Activated CD8-positive, alpha-beta T cell treated with anti-CD3 and anti-CD28 coated beads, Interleukin-2, amount 10 ng/mL, durations not matched to agents 7 days and 5 days (primary cell): ENCODE measurements at places on chromosomes 1 and 21. TPM values are rescaled to one million over a fixed set of nuclear protein-coding genes. Genes with fewer than 3 reads are reported as not detected.

The TAS1R3 gene
- 0.78 TPM for total RNA-seq

The LCA5L gene
- total RNA-seq = not detected

The ZNF436 gene
- total RNA-seq = 5.0 TPM

The TXLNA gene
- total RNA-seq = 79.8 TPM

The BEND5 gene
- 6.7 TPM for total RNA-seq

The AMY1A gene
- total RNA-seq = not detected

DNA sequence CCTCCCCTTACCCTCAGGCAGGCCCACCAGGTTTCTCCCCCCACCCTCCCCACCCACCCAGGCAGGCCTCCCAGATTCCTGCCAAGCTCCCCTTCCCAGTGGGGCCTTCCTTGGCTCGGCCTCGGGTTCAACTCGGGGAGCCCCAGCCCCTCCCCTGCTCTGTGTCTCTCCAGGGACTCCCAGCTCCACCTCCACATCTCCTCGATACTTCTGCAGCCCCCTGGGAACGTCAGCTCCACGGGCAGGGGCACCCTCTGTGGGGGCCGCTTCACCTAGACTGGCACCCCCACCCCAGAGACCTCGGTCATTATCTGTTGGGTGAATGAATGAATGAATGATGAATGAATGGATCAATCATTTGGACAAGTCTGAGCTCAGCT lies 775 bp downstream of the MMEL1 start:
- H3K27me3 ChIP-seq = peaks cover 26% of the 10 kb centered on the region
- no peaks in the 10 kb centered on the region for H3K4me1 ChIP-seq
- peaks cover 4% of the 10 kb centered on the region for H3K36me3 ChIP-seq

GRCh38 chr1:232951180-232951579 lies 769 bp downstream of the NTPCR start:
- H3K36me3 ChIP-seq = peaks cover 12% of the 10 kb centered on the region
- DNase-seq = peak; percentile 48
- H3K4me1 ChIP-seq = peaks cover 37% of the 10 kb centered on the region
- no peaks in the 10 kb centered on the region for H3K27me3 ChIP-seq
- H3K27ac ChIP-seq = peak overlapping the region; percentile 94

DNA sequence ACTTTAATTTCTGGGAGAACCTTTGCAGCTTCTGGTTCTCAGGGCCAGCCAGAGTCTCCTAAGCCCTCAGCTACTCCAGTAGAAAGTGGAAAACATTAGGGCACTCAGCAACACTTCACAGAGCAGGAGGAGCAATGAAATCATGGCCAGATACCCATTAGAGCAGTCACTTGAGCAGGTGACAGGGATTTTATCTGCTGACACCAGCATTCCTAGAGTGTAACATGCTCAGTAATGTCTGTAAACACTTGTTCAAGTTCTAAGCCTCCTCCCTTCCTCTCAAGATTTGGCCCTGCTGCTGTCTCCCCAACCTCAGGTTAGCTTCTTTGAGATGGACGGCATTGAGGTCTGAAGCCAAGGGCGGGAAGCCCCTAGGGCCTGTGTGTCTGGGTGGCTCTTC lies 218.0 kb downstream of the GRIK3 start:
- no peaks in the 10 kb centered on the region for H3K27me3 ChIP-seq
- no peak overlapping the region for H3K4me3 ChIP-seq
- H3K27ac ChIP-seq = no peak overlapping the region
- no peaks in the 10 kb centered on the region for H3K36me3 ChIP-seq
- no peak for DNase-seq
- H3K4me1 ChIP-seq = no peaks in the 10 kb centered on the region

DNA sequence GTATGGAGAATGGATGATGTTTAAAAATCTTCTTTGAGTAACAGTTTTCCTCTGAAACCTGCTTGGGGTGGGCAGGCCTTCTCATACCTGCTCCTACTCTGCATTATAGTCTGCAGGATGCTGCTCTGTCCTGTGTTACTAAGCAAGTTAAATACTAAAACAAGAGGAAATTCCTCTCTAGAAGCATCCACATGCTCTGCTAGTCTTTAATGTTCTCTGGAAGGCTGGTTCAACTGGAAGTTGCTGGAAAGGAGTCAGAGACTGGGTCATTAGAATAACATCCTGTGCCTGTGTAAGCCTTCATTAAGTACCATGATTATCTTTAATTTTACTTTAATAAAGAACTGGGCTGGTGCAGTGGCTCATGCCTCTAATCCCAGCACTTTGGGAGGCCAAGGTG lies 5.8 kb downstream of the SELP start:
- no peak for DNase-seq
- H3K4me3 ChIP-seq = no peak overlapping the region
- peaks cover 49% of the 10 kb centered on the region for H3K4me1 ChIP-seq
- no peaks in the 10 kb centered on the region for H3K27me3 ChIP-seq
- peaks cover 3% of the 10 kb centered on the region for H3K36me3 ChIP-seq

GRCh38 chr1:172382406-172382805 lies 38.1 kb upstream of the C1orf105 start:
- DNase-seq = no peak
- H3K36me3 ChIP-seq = peaks cover 2% of the 10 kb centered on the region
- H3K27ac ChIP-seq = no peak overlapping the region
- H3K27me3 ChIP-seq = no peaks in the 10 kb centered on the region
- no peak overlapping the region for H3K4me3 ChIP-seq
- peaks cover 28% of the 10 kb centered on the region for H3K4me1 ChIP-seq

GRCh38 chr1:101265684-101266083 lies 28.9 kb downstream of the S1PR1 start:
- peaks cover 55% of the 10 kb centered on the region for H3K4me1 ChIP-seq
- no peaks in the 10 kb centered on the region for H3K27me3 ChIP-seq
- H3K4me3 ChIP-seq = no peak overlapping the region
- peak; percentile 11 for DNase-seq
- peaks cover 12% of the 10 kb centered on the region for H3K36me3 ChIP-seq

DNA sequence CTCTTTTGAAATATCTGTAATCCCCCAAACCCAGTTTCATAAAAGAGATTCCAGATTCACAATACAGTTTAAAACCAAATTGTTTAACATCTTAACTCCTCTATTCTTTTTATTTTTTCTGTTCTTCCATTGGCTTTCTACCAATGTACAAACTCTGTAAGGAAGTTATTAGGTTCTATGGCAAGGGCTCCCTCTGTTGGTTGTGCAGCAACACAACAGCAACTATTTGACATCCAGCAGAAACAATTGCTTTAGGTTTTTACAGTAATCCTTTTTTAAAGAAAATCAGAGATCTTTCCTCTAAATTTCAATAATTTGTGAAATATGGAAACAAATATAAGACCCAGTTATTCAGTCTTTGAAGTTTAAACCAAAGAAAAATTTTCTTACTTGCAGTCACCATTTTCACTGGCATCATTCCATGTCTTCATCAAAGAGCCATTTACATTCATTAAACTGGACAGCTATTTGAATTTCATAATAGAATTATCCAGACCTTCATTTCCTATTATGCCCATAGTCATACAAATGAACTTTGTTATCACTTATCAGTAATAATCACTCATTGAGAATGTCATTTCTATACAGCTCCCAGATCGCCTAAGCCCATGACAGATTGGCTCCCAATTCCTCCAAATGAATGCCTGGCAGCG lies 46.5 kb upstream of the RNF11 start:
- H3K27ac ChIP-seq = no peak overlapping the region
- H3K36me3 ChIP-seq = no peaks in the 10 kb centered on the region
- peak; percentile 66 for DNase-seq
- no peak overlapping the region for H3K4me3 ChIP-seq
- no peaks in the 10 kb centered on the region for H3K27me3 ChIP-seq

GRCh38 chr1:151143986-151144385 lies 2.4 kb downstream of the SEMA6C start:
- peaks cover 13% of the 10 kb centered on the region for H3K27me3 ChIP-seq
- no peak overlapping the region for H3K4me3 ChIP-seq
- DNase-seq = no peak
- peaks cover 15% of the 10 kb centered on the region for H3K4me1 ChIP-seq
- H3K27ac ChIP-seq = no peak overlapping the region

DNA sequence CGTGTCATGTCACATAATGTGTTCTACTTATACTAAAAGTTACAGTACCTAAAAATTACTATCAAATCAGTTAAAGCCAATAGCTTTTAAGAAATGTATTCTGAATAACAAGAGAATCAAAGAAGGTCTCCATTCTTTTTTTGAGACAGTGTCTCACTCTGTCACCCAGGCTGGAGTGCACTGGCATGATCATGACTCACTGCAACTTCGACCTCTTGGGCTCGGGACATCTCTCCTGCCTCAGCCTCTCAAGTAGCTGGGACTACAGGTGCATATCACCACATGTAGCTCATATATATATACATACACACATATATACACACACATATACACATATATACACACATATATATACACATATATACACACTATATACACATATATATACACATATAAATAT lies 20.1 kb downstream of the COP1 start:
- peaks cover 20% of the 10 kb centered on the region for H3K4me1 ChIP-seq
- H3K27me3 ChIP-seq = no peaks in the 10 kb centered on the region
- no peak overlapping the region for H3K27ac ChIP-seq
- no peak for DNase-seq
- H3K4me3 ChIP-seq = no peak overlapping the region

DNA sequence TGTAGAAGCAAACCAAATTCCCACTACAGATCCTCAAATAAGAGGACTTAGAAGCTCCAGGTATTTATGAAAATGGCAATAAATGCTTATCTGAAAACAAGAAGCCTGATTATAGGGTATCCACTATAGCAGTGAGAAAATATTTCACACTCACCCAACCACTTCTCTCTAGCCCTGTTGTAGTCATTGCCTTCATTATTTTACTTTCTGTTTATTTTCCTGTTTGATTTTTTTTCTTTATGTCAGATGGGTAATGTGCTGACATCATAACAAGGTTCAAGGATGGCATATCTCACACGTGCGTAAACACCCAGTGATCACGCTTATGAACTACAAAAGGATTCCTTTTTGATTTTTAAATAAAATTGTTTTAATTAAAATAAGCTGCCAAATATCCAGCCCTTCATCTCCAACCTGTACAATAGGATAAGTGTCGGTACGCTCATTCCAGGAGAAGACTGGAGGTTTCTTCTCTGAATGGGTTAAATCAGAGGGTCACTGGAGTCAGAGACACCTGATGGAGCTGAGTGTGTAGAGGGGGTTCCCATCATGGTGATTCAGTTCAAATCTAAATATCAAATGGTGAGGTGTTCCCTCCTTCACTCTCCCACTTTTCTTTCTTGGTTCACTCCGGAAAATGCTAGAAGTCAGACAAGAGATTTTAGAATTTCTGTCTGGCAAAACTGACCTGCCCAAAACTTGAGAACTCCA lies 8.2 kb upstream of the S1PR1 start:
- H3K36me3 ChIP-seq = peaks cover 14% of the 10 kb centered on the region
- H3K27me3 ChIP-seq = no peaks in the 10 kb centered on the region
- peaks cover 17% of the 10 kb centered on the region for H3K4me1 ChIP-seq
- no peak overlapping the region for H3K4me3 ChIP-seq

- H3K27ac ChIP-seq = no peak overlapping the region
- H3K4me3 ChIP-seq = no peak overlapping the region
- H3K36me3 ChIP-seq = no peaks in the 10 kb centered on the region
Measured at GRCh38 chr21:15508554-15508953, 221.2 kb upstream of the USP25 start.

- H3K27me3 ChIP-seq = no peaks in the 10 kb centered on the region
- no peak overlapping the region for H3K27ac ChIP-seq
- peaks cover 2% of the 10 kb centered on the region for H3K36me3 ChIP-seq
- no peak for DNase-seq
Measured at GRCh38 chr1:32611859-32612188, 38.5 kb downstream of the ZBTB8OS start.

- no peak overlapping the region for H3K4me3 ChIP-seq
- H3K27me3 ChIP-seq = no peaks in the 10 kb centered on the region
- no peak for DNase-seq
- H3K27ac ChIP-seq = no peak overlapping the region
- H3K4me1 ChIP-seq = no peaks in the 10 kb centered on the region
- no peaks in the 10 kb centered on the region for H3K36me3 ChIP-seq
Measured at GRCh38 chr1:245090491-245091090, 64.2 kb upstream of the KIF26B start.

DNA sequence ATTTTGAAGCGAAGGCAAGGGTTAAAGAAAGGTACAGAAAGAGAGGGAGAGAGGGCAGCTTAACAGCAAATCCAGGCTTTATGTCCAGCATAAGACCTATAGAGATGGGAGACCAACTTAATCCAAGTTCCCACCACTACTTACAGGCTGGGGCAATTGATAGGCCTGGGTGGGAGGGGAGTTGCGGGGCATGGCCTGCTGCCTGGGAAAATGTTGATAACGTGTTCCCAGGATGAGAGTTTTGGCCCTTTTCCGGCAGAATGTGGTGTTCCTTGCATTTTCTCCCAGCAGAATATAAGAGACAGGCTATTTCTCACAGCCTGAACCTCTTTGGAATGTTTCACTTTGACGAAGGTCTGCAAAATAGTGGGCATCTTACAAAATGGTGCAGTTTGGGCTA lies 34.9 kb upstream of the PLA2G5 start:
- H3K4me3 ChIP-seq = no peak overlapping the region
- DNase-seq = no peak
- no peaks in the 10 kb centered on the region for H3K36me3 ChIP-seq
- H3K27ac ChIP-seq = no peak overlapping the region
- H3K4me1 ChIP-seq = peaks cover 15% of the 10 kb centered on the region
- peaks cover 29% of the 10 kb centered on the region for H3K27me3 ChIP-seq

DNA sequence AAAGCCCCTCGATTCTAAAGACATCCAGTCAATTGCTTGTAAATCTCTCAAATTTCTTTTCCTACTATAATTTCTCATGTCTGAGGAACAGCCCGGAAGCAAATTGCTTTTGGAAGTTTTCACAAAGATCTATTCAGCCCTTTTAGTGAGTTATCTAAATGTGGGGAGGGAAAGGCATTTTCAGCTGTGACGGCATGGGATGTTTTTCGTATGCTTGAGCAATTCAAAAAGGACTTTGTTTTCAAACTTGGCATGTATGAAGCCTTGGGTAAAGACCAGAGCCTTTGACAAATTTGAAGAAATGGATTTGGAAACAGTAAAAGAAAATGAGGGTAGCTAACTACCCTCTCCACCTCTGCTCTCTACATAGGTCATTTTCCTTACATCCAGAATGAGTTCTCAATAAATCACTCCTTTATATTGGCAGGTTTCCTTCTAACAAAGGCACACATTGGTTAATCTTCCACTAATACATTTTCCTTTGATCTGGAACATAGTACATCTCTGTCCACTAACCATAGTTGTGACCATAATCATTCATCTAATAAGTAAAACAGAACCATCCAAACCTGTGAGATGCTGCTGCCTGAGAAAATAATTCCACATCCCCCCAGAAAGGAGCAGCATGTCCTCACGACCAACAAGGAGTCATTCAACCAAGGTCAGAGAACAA lies 66.1 kb upstream of the ADAM30 start:
- H3K27me3 ChIP-seq = no peaks in the 10 kb centered on the region
- no peak overlapping the region for H3K27ac ChIP-seq
- DNase-seq = no peak

DNA sequence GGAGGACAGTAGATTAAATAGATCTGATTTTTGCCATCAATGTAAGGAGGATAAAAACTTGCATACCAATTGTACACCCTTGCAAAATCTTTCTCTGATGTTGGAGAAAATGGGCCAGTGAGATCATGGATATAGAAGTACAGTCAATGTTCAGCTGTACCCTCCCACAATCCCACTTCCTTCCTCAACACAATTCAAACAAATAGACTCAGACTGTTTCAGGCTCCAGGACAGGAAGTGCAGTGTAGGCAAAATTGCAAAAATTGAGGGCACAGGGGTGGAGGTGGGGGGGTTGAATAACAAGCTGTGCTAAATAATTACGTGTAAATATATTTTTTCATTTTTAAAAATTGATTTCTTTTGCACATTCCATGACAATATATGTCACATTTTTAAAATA lies 3.9 kb upstream of the IFI44 start:
- H3K27ac ChIP-seq = peak overlapping the region; percentile 82
- peak overlapping the region; percentile 44 for H3K4me3 ChIP-seq
- H3K36me3 ChIP-seq = peaks cover 88% of the 10 kb centered on the region
- DNase-seq = peak; percentile 41
- peaks cover 69% of the 10 kb centered on the region for H3K4me1 ChIP-seq
- H3K27me3 ChIP-seq = no peaks in the 10 kb centered on the region

GRCh38 chr1:59814180-59814900 lies 409 bp upstream of the HOOK1 start:
- peak; percentile 88 for DNase-seq
- no peak overlapping the region for H3K4me3 ChIP-seq
